Naive thymus-derived CD8-positive, alpha-beta T cell (primary cell): ENCODE measurements at places on chromosomes 7 and 10. TPM values are rescaled to one million over a fixed set of nuclear protein-coding genes. Genes with fewer than 3 reads are reported as not detected.

PON2 gene
- 2.2 TPM for polyA plus RNA-seq

ELMO1 gene
- 26.9 TPM for polyA plus RNA-seq

LSM8 gene
- 47.3 TPM for polyA plus RNA-seq

HMX2 gene
- polyA plus RNA-seq = not detected

DNA sequence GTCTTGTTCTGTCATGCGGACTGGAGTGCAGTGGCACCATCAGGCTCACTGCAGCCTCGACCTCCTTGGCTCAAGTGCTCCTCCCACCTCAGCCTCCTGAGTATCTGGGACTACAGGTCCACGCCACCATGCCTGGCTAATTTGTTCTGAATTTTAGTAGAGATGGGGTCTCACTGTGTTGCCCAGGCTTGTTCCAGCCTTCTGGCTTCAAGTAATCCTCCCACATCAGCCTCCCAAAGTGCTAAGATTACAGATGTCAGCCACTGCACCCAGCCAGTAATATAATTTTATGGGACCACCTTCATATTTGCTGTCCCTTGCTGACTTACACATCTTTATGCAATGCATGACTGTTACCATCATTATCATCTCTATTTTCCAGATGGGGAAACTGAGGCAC lies 1.5 kb upstream of the HSPB1 start:
- no peak for DNase-seq
